Activated T-helper 9 cell treated with anti-CD3 and anti-CD28 coated beads, Interleukin-2, amount 50 U/mL, for 16 hours (primary cell): ENCODE measurements at places on chromosomes 5 and 9.

DNA sequence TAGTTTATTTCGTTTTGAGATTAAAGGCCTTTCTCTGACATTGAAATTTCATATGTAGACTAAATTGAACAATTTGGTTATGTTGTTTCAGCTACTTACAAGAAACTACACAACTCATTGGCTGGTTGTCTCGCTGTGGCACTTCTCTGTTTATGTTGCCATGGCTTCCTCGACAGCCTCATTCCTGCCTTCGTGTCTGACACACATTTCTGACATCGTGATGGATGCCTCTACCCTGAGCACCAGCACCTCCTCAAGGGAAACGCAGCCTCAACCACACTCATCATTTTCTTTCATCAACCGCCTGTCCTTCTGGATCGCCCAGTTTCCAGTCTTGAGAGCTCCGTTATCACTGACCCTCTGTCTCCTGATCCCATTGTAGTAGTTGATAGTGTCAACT lies 562.8 kb downstream of the PDE4D start:
- no peak for DNase-seq

DNA sequence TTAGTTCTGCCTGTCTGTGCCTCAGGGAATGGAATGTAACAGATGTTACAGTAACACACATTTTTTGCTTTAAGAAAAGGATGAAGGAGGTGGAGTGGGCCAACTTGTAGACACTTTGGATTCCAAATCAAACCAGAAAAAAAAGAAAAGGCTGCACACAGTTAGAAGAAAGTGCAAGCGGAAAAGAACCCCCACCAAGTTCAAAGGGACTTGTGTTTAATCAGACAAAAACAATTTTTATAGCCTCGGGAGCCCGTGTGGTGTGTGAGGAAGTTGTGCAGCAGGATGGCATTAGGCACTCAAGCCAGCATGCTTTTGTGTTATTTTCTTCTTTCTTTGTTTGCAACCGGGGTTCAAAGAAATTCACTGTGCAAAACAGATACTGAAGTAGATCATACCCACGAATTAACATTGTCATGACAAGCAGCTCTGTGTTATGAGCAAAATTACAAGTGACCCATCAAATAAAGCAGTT lies 189.5 kb downstream of the SEMA5A start:
- no peak for DNase-seq

DNA sequence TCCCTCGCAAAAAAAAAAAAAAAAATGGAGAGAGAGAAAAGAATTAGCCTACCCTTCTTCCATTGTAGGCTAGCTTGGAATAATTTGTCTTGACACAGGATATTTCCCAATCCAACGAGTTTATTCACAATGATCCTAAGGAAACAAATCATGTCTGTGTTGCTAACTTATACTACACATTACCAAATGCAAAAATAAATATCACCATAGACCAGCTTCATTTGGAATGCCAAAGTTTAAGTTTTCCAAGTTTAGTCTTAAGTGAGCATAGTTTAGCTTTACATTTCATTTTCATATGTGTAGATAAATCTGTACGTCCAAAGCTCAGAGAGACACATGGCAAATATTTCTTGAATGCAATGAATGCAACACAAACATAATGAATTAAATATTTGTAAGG lies 1106.2 kb upstream of the DMAC1 start:
- DNase-seq = no peak

GRCh38 chr9:265209-265870 lies 50.7 kb downstream of the DOCK8 start:
- no peak for DNase-seq

- DNase-seq = no peak
Measured at GRCh38 chr5:129622531-129622930, 125.4 kb upstream of the MINAR2 start.

GRCh38 chr9:101342595-101342994 lies 42.2 kb downstream of the BAAT start:
- no peak for DNase-seq

- DNase-seq = no peak
Measured at GRCh38 chr5:84438456-84438855, 53.8 kb upstream of the EDIL3 start.

GRCh38 chr5:81749192-81749560 lies 1.7 kb downstream of the SSBP2 start:
- DNase-seq = no peak

DNA sequence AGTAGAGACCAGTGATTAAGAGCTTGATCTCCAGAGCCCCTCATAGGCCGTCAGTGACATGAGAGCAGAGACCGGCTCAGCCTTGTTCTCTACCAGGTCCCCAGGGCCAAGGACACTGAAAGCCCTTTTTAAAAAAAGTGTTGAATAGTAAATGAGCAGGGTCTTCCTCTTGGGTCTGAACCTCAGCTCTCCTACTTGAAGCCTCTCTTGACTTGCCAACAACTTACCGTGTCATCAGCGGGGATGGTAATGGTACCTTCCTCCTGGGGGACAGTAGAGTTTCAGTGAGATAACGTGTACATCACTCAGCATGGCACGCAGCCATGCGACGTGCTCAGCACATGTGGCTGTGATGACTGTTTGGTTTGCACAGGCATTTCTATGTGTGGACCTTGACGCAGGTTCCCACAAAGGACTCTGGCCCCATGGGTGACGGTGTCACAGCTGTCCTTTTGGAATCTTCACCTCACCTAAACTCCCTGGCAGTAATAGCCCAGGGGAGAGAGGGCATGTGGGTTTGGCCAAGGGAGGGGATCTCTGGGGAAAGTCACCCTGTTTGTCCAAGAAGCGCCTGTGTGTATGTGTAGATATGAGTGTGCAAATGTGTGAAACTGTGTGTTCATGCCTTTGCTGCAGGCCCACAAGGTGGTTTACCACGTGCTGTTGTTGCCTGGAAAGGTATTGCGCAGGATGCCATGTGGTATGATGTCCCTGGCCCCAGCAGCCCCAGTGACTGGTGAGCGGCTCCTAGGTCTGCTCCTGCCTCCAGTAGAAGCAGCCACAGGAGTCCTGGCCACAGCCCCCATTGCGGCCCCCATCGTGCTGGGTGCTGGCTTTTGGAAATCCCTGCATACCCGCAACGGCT lies 18.7 kb downstream of the ERGIC1 start:
- no peak for DNase-seq

- no peak for DNase-seq
Measured at GRCh38 chr5:173453167-173453566, 125.0 kb upstream of the STC2 start.

GRCh38 chr5:119470105-119470763 lies 17.9 kb downstream of the HSD17B4 start:
- DNase-seq = no peak

DNA sequence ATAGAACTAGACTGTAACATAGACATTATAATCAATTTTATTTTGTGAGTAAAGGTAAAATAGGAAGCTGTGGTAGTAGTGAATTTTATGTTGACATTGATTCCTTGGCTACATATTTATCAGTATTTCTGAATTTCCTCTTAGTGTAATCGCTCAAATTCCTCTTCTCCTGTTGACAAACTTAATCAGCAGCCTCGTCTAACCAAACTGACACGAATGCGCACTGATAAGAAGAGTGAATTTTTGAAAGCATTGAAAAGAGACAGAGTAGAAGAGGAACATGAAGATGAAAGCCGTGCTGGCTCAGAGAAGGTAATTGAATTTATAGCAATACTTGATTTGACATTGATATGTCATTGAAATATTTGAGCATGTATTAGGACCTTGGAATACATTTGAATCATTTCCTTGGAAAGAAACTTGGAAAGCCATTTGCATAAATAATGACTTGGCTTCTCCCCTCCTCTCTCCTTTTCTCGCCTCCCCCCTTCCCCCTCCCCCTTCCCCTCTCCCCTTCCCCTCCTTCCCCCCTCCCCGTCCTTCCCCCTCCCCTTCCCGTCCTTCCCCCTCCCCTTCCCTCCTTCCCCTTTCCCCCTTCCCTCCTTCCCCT lies 75.5 kb downstream of the GPBP1 start:
- DNase-seq = no peak

DNA sequence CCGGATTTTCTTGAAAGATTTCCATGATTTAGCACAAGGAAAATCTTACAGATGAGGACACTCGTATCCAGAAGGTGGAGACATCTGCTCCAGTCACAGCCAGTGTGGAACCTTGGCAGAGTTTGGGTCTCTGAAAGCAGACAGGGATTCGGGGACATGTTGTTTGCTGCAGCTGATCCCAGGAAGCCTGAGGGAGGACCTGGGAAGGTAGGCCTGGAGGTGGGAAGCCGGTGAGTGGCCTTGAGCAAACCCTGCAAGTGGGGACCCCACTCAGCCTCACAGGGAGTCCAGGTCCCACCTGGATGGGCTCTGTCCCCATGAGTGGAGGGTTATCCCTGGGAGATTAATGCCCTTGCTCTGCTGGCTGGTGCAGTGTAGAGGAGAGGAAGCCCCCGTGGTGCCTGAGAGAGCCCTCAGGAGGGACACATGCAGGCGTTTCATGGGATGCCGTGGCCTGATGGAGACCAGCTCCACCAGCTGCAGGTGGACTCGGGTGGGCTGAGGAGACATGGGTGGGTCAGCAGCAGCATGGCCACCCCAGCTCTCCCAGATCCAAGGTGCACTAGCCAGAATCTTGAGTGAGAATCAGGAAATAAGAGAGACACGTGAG lies 7.8 kb downstream of the MRPS2 start:
- DNase-seq = no peak
